ENCODE measurements at places on chromosomes 11 and 22.
A peak's percentile ranks its signal among the peaks of the same experiment; 100 is the strongest.

DNA sequence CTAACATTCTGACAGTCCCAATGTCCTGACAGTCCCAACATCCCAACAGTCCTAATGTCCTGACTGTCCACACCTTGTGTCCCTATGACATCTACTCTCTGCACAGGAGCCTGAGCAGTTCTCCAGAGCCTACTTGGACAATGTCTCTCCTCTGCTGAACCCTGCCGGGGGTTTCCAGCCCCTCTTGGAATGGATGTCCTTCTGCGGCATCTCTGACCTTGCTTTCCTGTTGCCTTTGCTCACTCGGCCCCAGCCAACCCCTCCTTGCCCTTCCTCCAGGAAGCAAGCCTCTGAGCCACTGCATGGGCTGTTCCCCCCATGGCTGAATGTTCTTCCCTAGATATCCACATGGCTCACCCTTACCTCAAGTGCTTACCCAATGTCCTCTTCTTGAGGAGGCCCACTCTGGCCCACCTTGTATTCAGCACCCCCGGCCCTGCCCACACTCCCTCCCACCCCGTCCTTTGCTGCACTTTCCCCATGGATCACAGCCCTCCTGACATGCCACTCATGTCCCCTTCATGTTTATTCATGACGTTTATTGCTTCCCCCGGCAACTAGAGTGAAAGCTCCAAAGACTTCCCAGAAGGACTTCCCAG lies 59.5 kb downstream of the DHCR7 start:
- DNase-seq: no peak

DNA sequence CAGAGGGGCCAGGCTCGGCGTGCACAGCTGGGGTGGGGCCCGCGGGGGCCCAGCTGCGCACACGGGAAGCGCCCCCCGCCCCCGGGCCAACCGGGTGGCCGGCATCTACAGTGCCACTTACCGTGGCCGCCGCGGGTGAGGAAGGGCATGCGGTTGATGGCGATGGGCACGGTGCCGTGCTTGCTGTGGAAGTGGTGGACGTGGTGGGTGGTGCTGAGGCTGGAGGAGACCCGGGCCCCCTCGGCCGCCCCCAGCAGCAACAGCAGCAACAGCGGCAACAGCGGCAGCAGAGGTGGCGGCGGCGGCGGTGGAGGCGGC lies 51.4 kb downstream of the SLC22A12 start:
- DNase-seq: no peak

- DNase-seq: no peak
Measured at GRCh38 chr11:15645201-15645600, 530.5 kb downstream of the INSC start.

DNA sequence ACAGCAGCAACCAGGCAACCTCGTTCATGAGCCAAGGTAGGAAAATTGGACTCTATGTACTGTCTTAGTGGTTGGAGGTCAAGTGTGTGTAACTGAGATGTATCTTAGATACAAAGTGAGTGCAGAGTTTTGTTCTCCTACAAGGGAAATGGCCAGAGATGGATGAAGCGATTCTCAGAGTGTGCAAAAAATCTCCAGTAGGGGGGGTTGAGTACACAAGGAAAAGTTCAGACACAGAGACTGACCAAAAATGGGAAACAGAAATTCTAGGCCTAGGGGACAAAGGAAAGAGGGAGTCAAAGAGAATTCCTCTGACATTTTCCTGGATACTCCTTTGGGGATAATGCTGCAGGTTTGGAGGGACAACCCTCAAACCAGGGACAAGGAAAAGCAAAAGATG lies 38.2 kb upstream of the OR5AK2 start:
- DNase-seq: no peak

- DNase-seq: peak; percentile 24
Measured at GRCh38 chr11:58963551-58964104, 24.3 kb downstream of the GLYATL1 start.

DNA sequence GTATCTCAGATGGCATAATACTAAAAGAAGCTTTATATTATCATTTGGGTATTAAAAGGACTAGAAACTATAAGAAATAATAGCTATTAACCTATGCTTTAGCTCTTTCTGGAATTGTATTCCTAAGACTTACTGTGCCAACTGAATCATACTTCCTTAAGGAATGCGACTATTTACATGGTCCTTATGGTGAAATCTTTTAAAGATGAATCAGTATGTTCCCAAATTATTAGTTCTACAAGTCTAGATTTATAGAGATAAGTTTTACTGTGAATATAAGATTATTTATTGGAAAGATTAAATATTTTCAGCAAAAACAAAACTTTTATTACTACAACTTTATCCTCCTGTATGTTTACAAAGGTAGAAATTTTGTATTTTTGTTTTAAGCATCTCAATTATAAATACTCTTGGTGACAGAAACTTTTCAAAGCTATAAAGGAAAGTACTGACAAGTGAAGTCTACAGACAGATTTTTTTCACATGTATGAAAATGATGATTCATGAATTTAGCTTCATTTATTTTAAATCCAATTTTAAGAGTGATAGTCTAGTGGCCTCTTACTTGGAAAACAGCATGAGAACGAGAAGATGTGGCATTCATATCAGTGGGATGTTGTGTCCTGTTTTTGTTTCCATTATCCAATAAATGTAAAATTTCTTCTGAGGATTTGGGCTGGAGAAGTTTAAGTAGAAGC lies 17.8 kb downstream of the KIF18A start:
- no peak for DNase-seq

GRCh38 chr11:12941671-12942070 lies 67.4 kb upstream of the RASSF10 start:
- no peak for DNase-seq

- no peak for DNase-seq
Measured at GRCh38 chr11:32273931-32274330, 161.4 kb downstream of the WT1 start.

DNA sequence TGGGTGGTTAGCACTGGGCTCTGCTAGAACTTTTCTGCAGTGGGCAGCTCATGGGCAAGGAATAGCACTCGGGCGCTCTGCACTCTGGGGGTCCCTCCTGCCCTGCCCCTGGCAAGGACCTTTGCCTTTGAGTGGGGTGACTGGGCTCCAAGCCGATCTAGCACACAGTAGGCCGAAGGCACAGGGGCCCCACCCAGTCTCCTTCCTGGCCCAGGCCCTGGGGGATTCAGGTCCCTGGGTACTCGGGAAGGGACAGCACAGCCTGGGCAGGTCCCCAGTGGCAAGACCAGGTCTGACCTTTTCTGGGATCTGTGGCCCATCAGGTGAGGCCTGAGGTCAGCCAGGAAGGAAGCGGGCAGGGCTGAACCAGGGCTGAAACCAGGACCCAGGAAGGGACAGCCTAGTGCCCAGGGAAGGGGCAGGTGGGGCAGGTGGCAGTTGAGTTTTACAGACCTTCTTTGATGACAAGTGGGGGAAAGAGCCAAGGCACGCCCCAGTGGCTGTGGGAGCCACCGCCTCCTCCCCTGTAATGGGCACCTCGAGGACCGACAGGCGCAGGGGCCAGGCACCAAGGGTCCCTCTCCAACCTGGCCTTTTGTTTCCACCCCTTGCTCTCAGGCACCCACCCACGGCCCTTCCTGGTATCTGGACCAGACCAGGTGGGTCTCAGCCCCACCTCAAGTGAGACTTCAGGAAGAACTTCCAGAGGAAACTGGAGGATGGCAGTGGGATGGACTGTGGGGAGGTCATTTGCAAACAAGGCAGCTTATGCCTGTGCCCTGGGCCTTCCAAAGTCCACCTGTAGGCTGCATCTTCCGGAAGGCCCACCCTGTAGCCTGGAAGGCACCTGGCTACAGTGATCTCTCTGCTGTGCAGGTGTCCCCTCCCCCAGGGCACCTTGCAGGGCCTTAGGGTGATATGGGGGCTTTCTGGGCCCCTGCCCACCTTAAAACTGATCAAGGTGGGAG lies 883 bp upstream of the AIFM3 start:
- DNase-seq: no peak

DNA sequence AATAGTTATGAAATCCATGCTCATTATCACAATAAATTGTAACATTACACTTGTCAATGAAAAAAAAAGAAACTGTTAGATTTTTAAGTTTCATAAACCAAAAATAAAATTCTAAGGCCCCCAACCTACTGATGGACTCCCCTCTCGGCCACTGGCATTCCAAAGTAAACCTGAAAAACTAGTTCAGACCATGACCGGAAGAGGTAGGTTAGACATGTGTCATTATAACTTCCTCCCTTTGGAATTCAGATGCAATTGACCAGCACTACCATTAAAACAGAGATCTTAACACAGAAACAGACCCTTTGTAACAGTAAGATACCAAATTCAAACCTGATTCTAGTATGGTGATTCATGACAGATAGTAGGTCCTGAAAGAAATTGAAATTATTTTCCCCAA lies 12.9 kb downstream of the OR10A6 start:
- DNase-seq: no peak

DNA sequence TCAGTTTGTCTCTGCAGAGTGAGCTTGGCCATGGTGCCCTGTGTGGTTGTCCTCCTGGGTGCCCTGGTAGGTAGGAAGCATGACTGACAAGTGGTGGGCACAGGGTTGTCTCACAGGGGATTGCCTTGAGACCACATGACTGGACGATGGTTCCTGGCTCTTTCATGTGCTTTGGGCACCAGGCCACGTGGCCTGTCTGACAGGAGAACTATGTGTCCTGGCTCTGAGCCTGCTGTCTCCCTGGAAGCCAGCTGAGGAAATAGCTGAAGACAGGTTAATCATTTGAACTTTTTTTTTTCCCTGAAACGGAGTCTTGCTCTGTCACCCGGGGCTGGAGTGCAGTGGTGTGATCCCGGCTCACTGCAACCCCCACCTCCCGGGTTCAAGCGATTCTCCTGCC lies 93.2 kb downstream of the LDLRAD3 start:
- DNase-seq: no peak

DNA sequence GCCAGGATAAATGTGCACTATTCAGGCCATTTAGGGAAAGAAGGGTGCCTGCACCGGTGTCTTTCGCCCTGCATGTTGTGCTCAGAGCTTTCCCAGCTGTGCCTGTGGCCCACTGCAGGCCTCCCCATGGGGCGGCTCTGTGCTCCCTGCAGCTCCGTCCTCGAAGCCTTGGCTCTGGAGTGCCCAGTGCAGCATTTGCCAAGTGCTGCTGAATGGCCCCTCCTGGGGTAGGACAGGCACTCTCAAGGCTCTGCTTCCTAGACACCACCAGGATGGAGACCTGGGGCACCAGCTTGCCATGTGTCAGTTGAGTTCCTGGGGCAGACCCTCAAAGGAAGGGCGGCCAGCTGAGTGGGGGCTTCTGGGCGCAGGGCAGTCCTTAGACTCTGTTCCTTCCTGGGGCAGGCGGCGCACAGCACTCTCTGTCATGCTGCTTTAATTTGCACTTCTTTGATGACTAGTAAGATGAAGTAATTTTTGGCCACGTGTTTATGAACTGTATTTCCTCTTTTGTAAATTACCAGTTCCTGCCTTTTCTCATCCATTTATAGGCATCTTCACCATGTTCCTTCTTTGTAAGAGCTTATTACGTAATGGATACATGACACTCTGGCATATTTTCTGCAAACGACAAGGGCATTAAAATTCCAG lies 32.1 kb upstream of the GNB1L start:
- no peak for DNase-seq

DNA sequence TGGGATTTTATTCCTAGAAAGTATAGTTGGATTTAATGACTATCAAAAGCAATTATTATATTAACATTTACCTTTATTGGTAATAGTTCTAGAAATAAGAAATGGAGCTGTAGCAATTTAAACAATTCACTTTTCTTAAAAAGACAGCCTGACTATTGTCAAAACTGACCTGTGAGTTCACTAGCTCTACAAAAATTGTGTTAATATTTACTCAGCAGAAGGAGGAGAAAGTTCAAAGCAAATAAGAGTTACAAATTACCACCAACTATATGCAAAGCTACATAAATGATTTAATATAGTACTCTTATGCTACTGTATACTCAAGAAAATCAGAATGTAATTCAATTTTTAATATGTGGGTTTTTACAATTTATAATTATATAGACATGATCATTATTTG lies 310.0 kb downstream of the DCDC1 start:
- DNase-seq: no peak

DNA sequence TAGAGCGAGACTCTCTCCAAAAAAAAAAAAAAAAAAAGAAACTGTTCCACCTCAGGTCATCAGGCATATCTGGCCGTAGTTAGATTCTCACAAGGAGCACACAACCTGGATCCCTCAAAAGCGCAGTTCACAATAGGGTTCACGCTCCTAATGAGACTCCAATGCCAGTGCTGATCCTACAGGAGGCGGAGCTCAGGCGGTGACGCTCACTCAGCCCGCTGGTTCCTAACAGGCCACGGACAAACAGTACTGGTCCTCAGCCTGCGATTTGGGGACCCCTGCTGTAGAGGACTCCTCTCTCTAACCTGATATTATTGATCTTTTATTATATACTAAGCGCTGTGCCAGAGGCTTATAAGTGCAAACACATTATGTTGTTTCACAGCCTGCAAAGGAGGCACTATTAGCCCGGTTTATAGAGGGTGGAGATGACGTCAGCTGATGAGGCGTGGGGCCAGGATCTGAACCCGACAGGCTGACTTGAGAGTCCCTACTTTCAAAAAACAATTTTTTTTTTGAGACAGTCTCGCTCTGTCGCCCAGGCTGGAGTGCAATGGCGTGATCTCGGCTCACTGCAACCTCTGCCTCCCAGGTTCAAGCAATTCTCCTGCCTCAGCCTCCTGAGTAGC lies 4.9 kb upstream of the MAFF start:
- no peak for DNase-seq

DNA sequence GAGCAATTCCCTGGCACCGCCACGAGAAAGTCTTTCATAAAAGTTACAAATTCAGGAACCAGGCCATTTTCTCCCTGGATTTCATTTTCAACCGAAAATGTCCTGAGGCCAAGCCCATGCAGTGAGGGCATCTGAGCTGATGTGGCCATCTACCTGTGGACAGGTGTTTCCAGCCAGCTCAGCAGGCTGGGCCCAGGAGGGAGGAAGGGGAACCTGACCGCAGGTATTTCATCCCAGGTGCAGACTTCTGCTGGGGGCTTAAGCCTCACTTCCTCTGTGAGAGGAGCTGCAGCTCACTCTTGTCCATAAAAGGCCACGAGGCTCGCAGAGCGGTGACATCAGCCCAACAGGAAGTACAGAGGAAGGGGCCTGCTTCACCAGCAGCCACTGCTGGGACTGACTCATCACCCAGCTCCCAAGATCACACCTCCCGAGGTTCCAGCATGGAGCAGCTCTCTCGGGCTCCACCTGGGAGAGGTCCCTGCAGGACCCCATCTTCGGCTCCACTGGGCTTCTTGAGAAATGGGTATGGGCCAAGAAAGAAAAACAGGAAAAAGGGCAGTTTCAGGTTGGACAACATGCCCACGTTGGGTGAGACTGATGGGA lies 56.4 kb downstream of the MYH9 start:
- DNase-seq: peak; percentile 73

DNA sequence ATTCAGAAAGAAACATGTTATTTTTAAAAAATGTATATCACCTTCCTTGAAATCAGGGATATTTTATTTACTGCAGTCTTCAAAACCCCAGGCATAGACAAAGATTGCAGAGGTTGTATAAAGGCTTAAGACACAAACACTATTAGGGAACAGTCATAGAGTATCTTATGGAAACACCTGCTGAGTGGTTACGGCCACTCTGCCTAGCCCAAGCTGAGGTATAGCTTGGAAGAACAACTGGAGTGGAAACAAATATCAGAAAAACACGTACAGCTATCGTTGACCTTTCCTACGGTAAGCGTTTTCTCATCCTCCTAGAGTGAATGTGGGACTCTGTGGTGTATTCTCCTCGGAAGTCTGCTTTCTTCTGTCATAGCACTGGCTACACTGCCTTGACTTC lies 30.4 kb upstream of the LYVE1 start:
- DNase-seq: no peak

GRCh38 chr11:96155627-96156378 lies 187.2 kb downstream of the MAML2 start:
- peak; percentile 91 for DNase-seq
